Kidney (tissue), 22 donors: ENCODE measurements at places on chromosomes 2 and 18.
A peak's percentile ranks its signal among the peaks of the same experiment; 100 is the strongest.

DNA sequence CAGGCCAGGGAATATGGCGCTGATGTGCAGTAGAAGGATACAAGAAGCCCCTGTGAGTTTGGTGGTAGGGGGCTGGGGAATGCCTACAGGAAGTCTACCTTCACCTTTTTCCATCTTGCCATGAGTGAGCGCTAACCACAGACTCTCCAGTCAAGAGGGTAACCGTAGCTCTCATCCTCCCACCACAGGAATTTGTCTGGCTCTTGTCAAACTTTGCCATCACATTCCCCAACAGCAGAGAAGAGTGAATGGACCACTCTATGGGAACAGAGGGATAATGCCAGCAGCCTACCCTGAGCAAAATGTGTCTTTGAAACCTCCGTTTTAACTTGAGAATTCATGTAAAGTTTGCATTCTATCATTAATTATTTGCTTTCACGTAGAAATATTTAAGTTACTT is 168.3 kb downstream of the NRP2 start:
- no peak for DNase-seq

GRCh38 chr2:206225435-206226232 is 48.8 kb upstream of the ZDBF2 start:
- no peak for DNase-seq

- no peak for DNase-seq
These were observed 253.2 kb downstream of the CAMKMT start for GRCh38 chr2:44614940-44615339.

GRCh38 chr2:23867449-23867848 is 59.5 kb downstream of the ATAD2B start:
- no peak for DNase-seq

DNA sequence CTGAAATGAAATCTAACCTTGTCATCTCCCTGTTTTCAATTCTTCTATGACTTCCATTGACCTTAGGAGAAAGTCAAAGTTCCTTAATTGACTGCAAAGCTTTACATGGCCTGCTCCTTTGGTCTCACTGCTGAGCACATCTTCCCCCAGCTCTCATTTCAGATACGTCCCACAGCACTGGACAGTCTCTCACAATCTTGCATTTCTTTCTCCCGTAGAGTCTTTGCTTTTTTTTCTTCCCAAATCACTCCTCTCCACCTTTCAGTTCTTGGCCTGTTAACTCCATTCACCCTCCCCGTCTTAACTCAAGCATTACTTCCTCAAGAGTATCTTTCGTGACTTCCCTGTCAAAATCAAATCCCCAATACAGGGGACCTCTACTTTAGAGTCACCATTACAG is 67.2 kb downstream of the DDX1 start:
- DNase-seq, result no peak

GRCh38 chr2:5846881-5847280 is 154.7 kb downstream of the SOX11 start:
- DNase-seq, result no peak

GRCh38 chr2:62192811-62193210 is 3.1 kb upstream of the B3GNT2 start:
- DNase-seq, result no peak

GRCh38 chr2:138035608-138036217 is 71.4 kb downstream of the HNMT start:
- no peak for DNase-seq

GRCh38 chr18:58418361-58418760 is 210.5 kb downstream of the ALPK2 start:
- no peak for DNase-seq

DNA sequence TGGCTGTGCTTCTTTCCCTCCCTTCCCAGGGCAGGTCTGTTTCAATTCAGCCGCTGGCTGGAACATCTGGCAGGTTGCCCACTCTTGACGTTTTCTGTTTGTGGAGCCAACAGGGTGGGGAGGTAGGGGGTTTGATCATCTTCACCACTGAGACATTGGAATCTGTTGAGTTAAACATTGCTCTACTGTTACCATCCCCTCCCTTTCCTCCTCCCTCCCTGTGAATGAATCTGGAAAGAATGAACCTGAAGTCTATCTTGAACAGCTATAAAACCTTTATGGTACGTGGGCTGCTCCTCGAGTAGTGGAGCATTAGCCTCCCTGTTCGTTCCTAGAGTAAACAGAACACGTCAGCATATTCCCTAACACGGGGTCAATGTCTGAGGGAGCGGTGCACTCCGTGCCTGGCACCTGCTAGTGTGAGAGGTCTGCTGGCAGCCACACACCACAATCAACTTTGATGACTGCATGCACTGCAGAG is 249.9 kb upstream of the RBBP8 start:
- peak; percentile 83 for DNase-seq

DNA sequence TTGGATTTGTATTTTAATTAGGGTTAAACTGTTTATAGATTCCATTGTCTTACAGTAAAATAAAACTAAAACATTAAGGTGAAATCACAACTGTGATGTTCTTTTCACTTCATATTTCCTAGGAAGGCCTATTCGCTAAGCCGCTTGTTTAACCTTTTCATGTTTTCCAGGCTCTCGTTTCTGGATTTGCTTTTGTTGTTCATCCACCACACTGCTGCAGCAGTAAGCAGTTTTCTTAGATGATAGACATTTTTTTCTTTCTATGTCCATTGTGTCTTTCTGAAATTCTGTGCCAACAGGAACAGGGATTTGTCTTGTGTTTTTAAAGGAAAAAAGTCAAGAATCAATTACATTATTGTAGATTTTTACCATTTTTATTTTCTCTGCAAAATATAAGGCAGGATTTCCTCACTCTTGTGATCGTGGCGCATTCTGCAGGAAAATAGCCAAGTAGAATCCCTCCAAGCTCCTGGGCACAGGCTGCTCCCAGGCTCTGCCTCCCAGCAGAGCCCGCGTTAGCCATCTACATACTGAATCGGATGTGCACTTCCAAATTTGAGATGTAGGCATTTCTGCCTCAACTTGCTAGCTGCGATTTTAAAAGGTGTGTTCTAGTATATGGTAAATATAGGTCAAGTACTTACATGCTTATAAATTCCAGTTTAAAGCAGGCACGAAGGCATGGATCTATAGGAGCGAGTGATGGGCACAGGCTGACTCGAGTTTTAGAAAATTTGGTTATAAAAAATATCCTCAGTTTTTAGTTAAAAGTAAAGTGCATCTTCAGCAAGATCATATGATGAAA is 10.2 kb downstream of the TSHZ1 start:
- no peak for DNase-seq

DNA sequence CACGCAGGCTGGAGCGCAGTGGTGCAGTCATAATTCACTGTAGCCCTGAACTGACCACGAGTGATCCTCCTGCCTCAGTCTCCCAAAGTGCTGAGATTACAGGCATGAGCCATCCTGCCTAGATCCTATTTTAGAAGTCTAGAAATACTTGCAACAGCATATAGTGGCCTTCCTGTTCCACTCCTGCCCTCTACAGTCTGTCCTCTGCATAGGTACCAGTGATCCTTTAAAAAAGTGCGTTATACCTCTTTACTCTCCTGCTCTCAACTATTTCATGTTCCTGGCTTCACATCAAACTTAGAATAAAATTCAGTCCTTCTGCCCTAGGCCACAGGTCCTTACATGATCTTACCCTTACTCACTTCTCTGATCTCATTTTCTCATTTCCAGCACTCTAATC is 6.0 kb downstream of the COMMD1 start:
- DNase-seq, result no peak

DNA sequence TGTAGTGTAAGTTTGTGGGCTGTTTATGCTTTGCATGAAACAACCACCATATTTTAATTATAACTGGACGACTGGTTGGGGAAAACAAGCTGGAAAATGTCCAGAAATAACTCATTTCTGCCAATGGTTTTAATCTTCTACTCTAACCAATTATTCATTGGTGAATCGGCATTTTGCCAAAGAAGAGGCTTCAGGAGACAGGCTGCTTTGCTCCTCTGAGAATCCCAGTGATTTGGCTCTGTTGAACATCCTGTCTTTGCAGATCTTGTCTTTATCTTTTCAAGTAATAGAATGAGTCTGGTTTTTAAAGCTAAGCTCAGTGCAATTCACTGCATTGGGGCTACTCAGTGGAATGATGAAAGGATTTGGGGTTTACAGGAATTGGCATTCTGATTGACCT is 109.6 kb downstream of the APOB start:
- no peak for DNase-seq

DNA sequence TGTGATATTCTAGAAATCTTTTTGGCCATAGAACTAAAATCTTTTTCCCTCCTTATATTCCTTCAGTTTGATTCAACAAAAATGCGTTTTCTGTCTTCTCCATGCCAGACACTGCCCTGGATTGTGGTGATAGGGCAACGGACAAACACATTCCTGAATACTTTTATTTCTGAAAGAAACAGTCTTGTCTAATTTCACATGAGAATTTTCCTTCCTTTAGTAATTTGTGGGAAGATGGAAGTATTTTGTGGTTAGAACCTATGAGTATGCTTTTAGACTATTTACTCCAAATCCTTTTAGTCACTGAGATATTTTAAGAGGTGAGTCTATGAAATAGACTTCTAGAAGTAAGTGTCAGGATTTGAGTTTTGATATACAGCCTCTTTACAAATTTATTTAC is 49.6 kb downstream of the COL5A2 start:
- DNase-seq, result no peak

DNA sequence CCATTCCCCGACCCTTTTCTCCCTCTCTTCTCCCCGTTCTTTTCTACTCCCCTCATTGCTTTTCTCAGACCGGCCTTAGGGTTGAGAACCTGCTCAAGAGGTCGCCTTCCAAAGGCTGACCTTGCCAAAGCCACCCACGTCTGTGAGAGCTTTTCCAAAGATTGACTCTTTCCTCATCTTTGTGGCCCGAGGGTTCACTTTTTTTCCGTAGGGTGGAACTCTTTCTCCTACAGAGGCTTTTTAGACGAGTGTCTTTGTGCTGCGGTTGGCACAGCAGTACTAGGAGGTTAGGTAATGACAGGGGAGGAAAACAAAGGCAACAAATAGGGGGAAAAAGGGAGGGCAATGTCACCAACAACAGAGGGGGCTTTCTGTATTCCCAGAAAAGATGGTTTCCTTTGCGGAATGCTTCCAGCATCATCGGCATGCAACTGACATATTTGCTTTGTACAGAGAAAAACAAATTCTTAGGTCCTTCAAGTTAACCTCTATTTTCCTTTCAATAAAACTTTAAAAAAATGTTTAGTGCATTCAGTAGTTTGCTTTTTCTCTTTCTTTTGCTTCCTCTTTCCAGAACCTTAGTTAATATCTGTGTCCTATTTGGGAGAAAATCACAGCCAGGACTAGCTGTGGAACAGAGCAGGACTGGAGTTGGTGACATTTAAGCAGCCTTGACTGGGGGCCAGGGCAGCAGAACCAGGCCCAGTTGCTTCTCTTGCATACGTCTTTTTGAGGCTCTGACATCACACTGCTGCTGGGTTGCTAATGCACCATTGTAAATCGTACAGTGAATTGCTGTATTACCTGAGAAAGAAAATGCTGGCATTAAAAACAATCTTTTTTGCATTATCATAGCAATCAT is 188.1 kb upstream of the FANCL start:
- DNase-seq, result peak; percentile 51

- no peak for DNase-seq
These were observed 54.8 kb upstream of the MSTN start for GRCh38 chr2:190117305-190117704.

GRCh38 chr18:33010149-33010548 is 237.3 kb upstream of the KLHL14 start:
- DNase-seq, result no peak

GRCh38 chr18:79953971-79954651 is 2.7 kb upstream of the SLC66A2 start:
- DNase-seq, result no peak

- no peak for DNase-seq
These were observed 466.2 kb downstream of the TSN start for GRCh38 chr2:122221665-122222064.

- DNase-seq, result no peak
These were observed 271.8 kb downstream of the SUCLG1 start for GRCh38 chr2:84187258-84187657.

- no peak for DNase-seq
These were observed 422.3 kb downstream of the ZEB2 start for GRCh38 chr2:144097440-144098225.

- no peak for DNase-seq
These were observed 88.1 kb downstream of the MCFD2 start for GRCh38 chr2:46827274-46828134.

- no peak for DNase-seq
These were observed 17.1 kb downstream of the ANKRD44 start for GRCh38 chr2:197293252-197294007.

DNA sequence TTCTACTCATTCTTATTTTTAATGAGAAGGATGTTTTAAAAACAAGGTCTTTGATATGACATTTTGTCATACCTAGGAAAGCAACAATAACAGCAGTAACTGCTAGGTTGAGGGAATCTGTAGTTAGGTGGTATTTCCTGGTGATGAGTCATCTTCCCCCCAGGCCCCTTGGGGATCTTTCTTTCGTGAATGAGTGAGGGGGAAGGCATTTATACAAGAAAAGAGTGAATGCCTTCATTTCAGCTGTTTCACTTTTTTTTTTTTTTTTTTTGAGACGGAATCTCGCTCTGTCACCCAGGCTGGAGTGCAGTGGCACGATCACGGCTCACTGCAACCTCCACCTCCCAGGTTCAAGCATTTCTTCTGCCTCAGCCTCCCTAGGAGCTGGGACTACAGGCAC is 108.6 kb downstream of the MAP4K4 start:
- no peak for DNase-seq

DNA sequence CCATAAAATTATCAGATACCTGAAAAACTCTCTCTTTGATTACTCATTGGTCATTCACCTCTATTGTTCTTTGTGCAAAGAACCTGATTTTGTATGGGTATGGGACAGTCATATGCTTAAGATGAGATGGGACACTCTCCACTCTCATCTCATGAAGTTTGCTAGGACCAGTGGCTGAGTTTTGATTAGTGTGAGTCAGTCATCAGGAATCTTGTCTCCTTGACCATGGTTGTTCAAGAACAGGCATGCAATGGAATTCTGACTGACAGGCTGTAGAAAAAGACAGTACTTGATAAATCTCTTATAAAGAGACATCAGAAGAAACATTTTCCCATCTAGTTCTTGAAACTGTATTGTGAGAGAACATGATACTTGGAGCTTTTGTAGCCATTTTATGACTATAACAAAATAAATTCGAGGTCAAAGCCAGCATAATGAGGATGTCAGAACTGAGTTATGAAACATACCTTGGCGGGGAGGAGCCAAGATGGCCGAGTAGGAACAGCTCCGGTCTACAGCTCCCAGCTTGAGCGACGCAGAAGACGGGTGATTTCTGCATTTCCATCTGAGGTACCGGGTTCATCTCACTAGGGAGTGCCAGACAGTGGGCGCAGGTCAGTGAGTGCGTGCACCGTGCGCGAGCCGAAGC is 367.0 kb downstream of the NR4A2 start:
- no peak for DNase-seq
